ENCODE measurements at places on chromosomes 4 and X.
A peak's percentile ranks its signal among the peaks of the same experiment; 100 is the strongest.

- no peak overlapping the region for H3K27ac ChIP-seq
- no peaks in the 10 kb centered on the region for H3K36me3 ChIP-seq
- no peaks in the 10 kb centered on the region for H3K4me1 ChIP-seq
- no peak overlapping the region for H3K4me3 ChIP-seq
- no peak for DNase-seq
Observed at GRCh38 chrX:9634551-9634950, 131.1 kb downstream of the GPR143 start.

DNA sequence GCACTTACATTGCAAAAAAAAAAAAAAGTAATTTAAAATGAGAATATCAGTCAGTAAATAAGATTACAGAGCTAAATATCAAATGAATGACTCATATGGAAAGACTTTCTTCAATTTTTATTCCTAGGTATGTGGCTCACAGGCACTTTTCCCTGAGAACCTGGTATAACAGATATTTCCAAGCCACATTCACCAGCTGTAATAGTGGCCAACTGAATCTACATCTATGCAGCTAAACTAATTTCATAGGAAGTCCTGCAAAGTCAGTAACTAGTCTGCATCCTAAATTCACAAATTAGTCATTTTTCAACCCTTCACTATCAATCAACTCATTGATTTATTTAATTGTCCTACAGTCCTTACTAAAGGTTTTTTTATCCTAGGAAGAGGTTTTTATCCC is 5.6 kb downstream of the PDE5A start:
- H3K4me1 ChIP-seq, result peaks cover 22% of the 10 kb centered on the region
- DNase-seq, result peak; percentile 52
- no peaks in the 10 kb centered on the region for H3K27me3 ChIP-seq
- H3K36me3 ChIP-seq, result no peaks in the 10 kb centered on the region
- H3K27ac ChIP-seq, result no peak overlapping the region

DNA sequence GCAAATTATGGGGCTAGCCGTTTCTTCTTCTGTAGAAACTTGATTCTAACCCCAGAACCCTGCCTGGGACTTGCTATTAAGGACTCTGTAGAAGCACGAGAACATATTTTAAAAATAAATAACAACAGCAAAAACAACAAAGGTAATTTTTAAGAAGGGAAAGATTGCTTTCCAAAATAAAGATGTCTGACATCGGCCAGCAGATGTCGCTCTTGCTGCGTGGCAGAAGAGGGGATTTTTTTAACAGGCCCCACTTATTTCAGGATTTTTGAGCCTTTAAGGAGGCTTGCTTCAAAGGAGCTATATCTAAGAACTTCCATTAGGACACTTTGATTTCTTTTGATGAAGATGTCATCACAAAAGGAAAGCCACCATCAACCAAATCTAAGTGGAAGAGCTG is 62.8 kb upstream of the EGFL6 start:
- H3K27me3 ChIP-seq, result no peaks in the 10 kb centered on the region
- H3K27ac ChIP-seq, result no peak overlapping the region
- peak; percentile 60 for DNase-seq
- no peak overlapping the region for H3K4me3 ChIP-seq
- H3K36me3 ChIP-seq, result no peaks in the 10 kb centered on the region

DNA sequence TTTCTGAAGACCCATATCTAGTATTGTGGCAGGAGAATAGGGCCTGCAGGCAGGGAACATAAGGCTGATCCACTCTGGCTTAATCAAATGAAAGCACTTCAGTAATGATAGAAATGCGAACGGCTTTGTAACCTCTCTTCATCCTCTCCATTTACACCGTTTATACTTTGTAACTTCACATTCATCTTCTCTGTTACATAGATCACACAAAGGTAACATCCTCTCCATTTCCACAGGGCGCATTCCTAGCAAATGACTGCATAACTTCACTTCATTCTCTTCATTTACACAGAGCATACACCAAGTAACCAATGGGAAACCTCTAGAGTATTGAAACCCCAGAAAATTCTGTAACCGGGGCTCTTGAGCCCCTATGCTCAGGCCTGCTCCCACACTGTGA is 65.5 kb upstream of the SLC34A2 start:
- peaks cover 9% of the 10 kb centered on the region for H3K27me3 ChIP-seq
- no peak overlapping the region for H3K27ac ChIP-seq
- no peaks in the 10 kb centered on the region for H3K36me3 ChIP-seq
- DNase-seq, result no peak
- no peaks in the 10 kb centered on the region for H3K4me1 ChIP-seq

GRCh38 chr4:101762534-101762933 is 28.0 kb upstream of the BANK1 start:
- H3K36me3 ChIP-seq, result no peaks in the 10 kb centered on the region
- H3K4me1 ChIP-seq, result no peaks in the 10 kb centered on the region
- DNase-seq, result no peak
- H3K27me3 ChIP-seq, result no peaks in the 10 kb centered on the region
- H3K27ac ChIP-seq, result no peak overlapping the region
- H3K4me3 ChIP-seq, result no peak overlapping the region

DNA sequence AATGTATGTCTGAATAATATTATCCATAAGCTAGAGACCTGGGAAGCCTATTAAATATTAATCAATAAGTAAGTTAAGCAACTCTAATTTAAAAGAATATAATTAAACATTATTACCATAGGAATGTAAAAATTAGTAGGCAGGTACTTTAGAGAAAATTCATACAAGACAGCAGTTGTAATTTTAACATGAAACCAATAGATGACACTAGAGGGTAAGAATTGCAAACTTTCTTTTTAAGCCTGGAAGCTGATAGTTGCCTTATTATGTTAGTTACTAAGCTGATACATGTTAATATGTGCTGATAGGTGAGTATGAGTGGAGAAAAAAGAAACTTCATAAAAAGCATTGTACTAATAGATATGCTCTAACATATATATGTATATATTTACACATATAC is 1157.4 kb downstream of the FAM133A start:
- no peak overlapping the region for H3K4me3 ChIP-seq
- no peaks in the 10 kb centered on the region for H3K4me1 ChIP-seq
- H3K36me3 ChIP-seq, result no peaks in the 10 kb centered on the region
- H3K27me3 ChIP-seq, result no peaks in the 10 kb centered on the region
- DNase-seq, result peak; percentile 18
- no peak overlapping the region for H3K27ac ChIP-seq

- no peak overlapping the region for H3K4me3 ChIP-seq
- no peak for DNase-seq
- H3K4me1 ChIP-seq, result no peaks in the 10 kb centered on the region
- no peak overlapping the region for H3K27ac ChIP-seq
- H3K36me3 ChIP-seq, result no peaks in the 10 kb centered on the region
- no peaks in the 10 kb centered on the region for H3K27me3 ChIP-seq
Observed at GRCh38 chrX:129530410-129530809, 7.1 kb upstream of the SMARCA1 start.

DNA sequence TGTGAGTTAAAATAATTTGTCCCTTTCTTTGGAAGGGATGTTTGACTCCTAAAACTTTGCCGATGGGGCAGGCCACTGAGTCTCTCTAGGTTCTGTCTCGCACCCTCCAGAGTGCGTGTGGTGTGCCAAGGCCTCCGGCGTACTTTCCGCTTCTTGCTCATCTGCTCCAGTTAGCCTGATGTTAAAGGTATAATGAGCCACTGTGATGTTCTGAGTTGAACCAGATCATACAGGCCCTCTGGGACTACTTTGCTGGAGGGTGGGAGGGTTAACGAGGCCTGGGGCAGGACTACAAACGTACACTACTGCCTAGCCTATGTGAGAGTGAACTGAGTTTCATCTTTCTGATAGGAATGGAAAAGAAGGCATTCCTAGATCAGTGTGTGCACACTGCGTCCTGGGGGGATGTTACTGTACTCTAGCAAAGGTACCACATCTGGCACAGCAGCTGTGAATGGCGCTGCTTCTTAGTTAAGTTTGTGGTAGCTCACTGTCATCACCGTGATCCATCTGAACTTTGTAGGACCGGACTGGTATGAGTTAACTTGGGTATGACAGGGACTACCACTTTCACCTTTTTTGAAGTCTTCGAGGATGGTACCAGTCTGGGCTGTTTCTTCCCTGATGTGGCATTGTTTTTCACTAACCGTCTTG is 60.2 kb downstream of the RGS12 start:
- H3K36me3 ChIP-seq, result no peaks in the 10 kb centered on the region
- no peak for DNase-seq
- no peaks in the 10 kb centered on the region for H3K4me1 ChIP-seq
- no peaks in the 10 kb centered on the region for H3K27me3 ChIP-seq

DNA sequence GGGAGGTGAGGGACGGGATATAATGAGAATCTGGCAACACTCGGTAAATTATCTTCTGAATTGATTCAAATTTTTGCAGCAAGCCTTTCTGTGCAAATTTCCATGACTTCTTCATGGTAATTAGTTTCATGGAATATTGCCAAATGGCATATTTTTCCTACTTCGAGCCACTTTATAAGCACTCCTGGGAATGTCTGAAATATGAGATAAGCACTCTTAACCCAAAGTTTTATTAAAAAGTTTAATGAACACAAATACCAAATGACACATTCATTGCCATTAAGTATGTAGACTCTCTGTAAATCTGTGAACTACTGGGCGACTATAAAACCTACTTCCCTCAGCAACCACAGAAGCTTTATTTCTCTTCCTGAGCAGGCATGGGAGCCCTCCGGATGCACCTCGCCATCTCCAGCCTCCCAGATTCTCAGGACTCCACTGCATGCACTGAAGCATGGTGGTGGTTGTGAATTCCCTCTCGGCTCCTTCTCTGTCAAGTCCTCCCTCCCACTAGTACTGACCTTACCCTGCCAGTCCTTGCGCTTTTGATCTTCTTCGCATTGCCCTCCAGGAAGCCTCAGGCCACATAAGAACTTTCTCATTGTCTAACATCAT is 154.4 kb upstream of the RPL34 start:
- H3K36me3 ChIP-seq, result no peaks in the 10 kb centered on the region
- no peak for DNase-seq
- H3K27me3 ChIP-seq, result peaks cover 33% of the 10 kb centered on the region
- H3K27ac ChIP-seq, result no peak overlapping the region
- no peak overlapping the region for H3K4me3 ChIP-seq
- peaks cover 7% of the 10 kb centered on the region for H3K4me1 ChIP-seq

- H3K27me3 ChIP-seq, result no peaks in the 10 kb centered on the region
- H3K36me3 ChIP-seq, result no peaks in the 10 kb centered on the region
Observed at GRCh38 chr4:90792696-90793095, 665.5 kb downstream of the CCSER1 start.

DNA sequence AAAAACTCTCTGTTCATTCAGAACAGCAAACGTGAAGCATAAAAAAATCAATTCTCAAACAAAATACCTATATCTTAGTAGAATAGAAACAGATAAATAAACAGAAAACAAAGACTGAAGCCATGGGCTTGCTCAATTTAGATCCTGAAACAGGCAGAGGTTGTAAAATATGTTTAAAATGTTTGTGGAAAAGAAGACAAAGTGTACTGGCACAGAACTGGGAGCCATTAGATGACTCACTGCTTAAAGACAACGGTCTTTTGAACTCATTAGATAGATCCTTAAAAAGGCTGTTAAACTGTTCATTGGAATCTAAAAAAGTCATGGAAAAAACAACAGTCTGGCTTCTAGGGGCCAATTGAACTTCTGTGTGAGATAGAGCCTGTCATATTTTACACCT is 247.0 kb upstream of the NDST4 start:
- DNase-seq, result peak; percentile 68
- H3K36me3 ChIP-seq, result no peaks in the 10 kb centered on the region
- no peak overlapping the region for H3K27ac ChIP-seq
- H3K4me1 ChIP-seq, result peaks cover 25% of the 10 kb centered on the region
- H3K4me3 ChIP-seq, result no peak overlapping the region

DNA sequence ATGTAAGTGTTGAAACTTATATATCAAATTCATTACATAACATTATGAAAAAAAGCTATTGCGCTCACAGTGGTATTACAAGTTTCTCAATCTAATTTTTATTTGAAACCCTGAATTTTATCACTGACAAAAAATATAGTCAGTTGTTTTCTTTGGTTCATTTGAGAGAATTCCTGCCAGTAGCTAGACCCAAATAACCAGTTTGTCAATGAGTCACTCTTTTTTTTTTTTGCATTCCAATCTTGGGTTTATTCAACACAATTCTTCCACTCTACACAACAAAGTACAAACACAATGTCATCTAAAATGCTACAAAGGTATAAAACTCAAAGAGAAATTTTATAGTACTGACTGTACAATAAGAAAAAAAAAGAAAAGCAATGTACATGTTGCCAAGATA is 13.1 kb downstream of the HPF1 start:
- H3K36me3 ChIP-seq, result peaks cover 18% of the 10 kb centered on the region
- no peak overlapping the region for H3K4me3 ChIP-seq
- no peaks in the 10 kb centered on the region for H3K27me3 ChIP-seq
- peak; percentile 29 for DNase-seq
- peak overlapping the region; percentile 45 for H3K27ac ChIP-seq

- DNase-seq, result no peak
- no peaks in the 10 kb centered on the region for H3K27me3 ChIP-seq
- no peaks in the 10 kb centered on the region for H3K4me1 ChIP-seq
- H3K27ac ChIP-seq, result no peak overlapping the region
- H3K36me3 ChIP-seq, result no peaks in the 10 kb centered on the region
- H3K4me3 ChIP-seq, result no peak overlapping the region
Observed at GRCh38 chr4:19514276-19515070, 737.2 kb upstream of the SLIT2 start.

GRCh38 chr4:103019308-103020124 is at the start of gene SLC9B1:
TSS of gene SLC9B1 (minus strand) at chr4:103019705. CDS start at chr4:102991711, 27,994 bp downstream.
- H3K4me3 ChIP-seq, result peak within 1 kb of the TSS; percentile 73
- DNase-seq, result peak; percentile 99
- H3K4me1 ChIP-seq, result peaks cover 10% of the 10 kb centered on the region

DNA sequence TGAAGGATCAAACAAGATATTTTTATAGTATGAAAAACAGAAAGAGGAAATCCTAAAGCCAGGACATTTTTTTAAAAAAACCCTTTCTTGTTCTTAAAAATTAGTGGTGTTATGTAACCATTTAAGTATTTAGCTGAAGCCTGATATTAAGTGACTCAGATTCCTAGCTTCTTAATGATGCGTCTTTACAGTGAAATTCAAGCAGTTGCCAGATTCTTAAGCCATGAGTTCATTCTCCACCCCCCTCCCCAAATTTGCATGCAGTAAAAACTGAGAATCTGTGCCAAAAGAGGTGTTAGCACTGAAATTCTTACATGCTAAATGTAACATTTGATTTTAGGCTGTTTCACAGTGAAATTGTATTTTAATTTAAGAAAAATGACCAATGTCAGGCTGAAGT is 180.8 kb downstream of the RAPGEF2 start:
- peak overlapping the region; percentile 23 for H3K4me3 ChIP-seq
- DNase-seq, result peak; percentile 85
- no peaks in the 10 kb centered on the region for H3K27me3 ChIP-seq
- H3K36me3 ChIP-seq, result 0 out of 2 replicates have a peak, but pooled peaks cover 5% of the 10 kb centered on the region

DNA sequence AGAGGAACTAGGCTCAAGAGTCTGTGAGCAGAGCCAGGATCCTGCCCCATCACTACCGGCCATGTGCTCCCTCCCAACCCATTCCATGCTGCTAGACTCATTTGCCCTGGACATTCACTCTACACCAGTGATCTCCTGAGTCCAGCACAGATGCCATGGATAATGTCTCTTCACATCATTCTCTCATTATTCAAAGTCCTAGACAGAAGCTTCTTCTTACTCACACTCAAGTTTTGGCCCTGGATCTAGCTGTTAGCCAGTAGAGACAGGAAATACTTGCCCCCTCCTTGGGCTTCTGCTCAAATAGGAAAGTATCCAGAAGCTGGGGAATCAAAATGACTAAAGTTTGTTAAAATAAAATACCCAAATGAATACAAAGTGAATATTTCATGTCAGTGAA is 266.8 kb upstream of the LDB2 start:
- no peak overlapping the region for H3K4me3 ChIP-seq
- H3K36me3 ChIP-seq, result no peaks in the 10 kb centered on the region
- no peaks in the 10 kb centered on the region for H3K27me3 ChIP-seq
- peak overlapping the region; percentile 83 for H3K27ac ChIP-seq

Data from GM23248 (cell line).